ENCODE measurements at places on chromosomes 3 and 15. TPM values are rescaled to one million over a fixed set of nuclear protein-coding genes. Genes with fewer than 3 reads are reported as not detected.

ISL2 gene
- 0.49 TPM for total RNA-seq

SERPINI1 gene
- total RNA-seq: 5.5 TPM

ZNF80 gene
- total RNA-seq: not detected

KLHL6 gene
- total RNA-seq: 0.32 TPM

CCR2 gene
- total RNA-seq: not detected

EIF2B5 gene
- 22.2 TPM for total RNA-seq

WNT5A gene
- total RNA-seq: 14.6 TPM

TCAIM gene
- 16.1 TPM for total RNA-seq

LRRC3B gene
- not detected for total RNA-seq

TBC1D23 gene
- total RNA-seq: 32.7 TPM

GPR27 gene
- total RNA-seq: not detected

ARL8B gene
- total RNA-seq: 31.2 TPM

TMEM207 gene
- not detected for total RNA-seq

SYNPR gene
- not detected for total RNA-seq

ADAMTS17 gene
- 0.90 TPM for total RNA-seq

LDHAL6B gene
- not detected for total RNA-seq

DLEC1 gene
- total RNA-seq: under 0.01 TPM

RASGRF1 gene
- not detected for total RNA-seq

ZDHHC23 gene
- 2.9 TPM for total RNA-seq

MDFIC2 gene
- total RNA-seq: not detected

THPO gene
- not detected for total RNA-seq

XCR1 gene
- not detected for total RNA-seq

Data from cardiac atrium fibroblast (primary cell).